Muscle of arm (tissue), 14 donors: ENCODE measurements at places on chromosomes 4 and X. TPM values are rescaled to one million over a fixed set of nuclear protein-coding genes. Genes with fewer than 3 reads are reported as not detected.

The SLC25A4 gene
- 136 TPM for polyA plus RNA-seq

The SMPX gene
- 94.9 TPM for polyA plus RNA-seq

The HTRA3 gene
- 58.9 TPM for polyA plus RNA-seq

The SMIM43 gene
- polyA plus RNA-seq = not detected

The MAGEC1 gene
- not detected for polyA plus RNA-seq

The UGT8 gene
- not detected for polyA plus RNA-seq

The PSAPL1 gene
- polyA plus RNA-seq = not detected

The TMEM184C gene
- polyA plus RNA-seq = 27.6 TPM

The CLNK gene
- 0.90 TPM for polyA plus RNA-seq

The NHSL2 gene
- polyA plus RNA-seq = not detected

The SLC2A9 gene
- not detected for polyA plus RNA-seq

The OPHN1 gene
- 16.1 TPM for polyA plus RNA-seq

The CENPU gene
- polyA plus RNA-seq = 33.3 TPM

The IL13RA2 gene
- polyA plus RNA-seq = 0.36 TPM

The ABCG2 gene
- 3.8 TPM for polyA plus RNA-seq

The GBA3 gene
- 0.46 TPM for polyA plus RNA-seq

The CLDN34 gene
- not detected for polyA plus RNA-seq

- DNase-seq = peak; percentile 9
These were observed 88.9 kb downstream of the RS1 start for GRCh38 chrX:18582910-18583493.

- DNase-seq = peak; percentile 47
These were observed 109.0 kb upstream of the DDIT4L start for GRCh38 chr4:100299046-100299840.

DNA sequence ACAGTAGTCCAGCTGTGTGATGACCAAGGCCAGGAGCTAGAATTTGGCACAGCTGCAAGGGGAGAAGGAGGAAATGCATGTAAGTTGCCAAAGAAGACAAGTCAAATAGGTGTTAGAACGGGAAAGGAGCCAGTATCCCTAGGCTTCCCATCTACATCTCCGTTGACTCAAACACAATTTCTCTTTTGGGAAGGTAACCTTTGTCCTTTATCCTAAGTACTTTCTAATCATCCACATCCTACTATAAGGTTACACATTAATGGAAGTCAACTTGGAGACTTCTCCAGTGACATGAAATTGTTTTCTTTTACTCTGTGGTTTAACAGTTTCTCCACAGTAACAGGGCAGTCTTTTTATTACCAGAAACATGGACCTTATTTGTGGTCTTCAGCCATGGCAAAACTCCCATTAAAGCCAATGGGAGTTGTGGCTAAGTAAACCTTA is 620.0 kb downstream of the ANKRD50 start:
- DNase-seq = peak; percentile 70

GRCh38 chr4:42150653-42151567 is 1.5 kb downstream of the BEND4 start:
- DNase-seq = no peak

- DNase-seq = peak; percentile 31
These were observed 17.1 kb upstream of the PAGE2B start for GRCh38 chrX:55057675-55058249.

- DNase-seq = no peak
These were observed 9.0 kb upstream of the IGFBP7 start for GRCh38 chr4:57119054-57119651.

GRCh38 chr4:33975995-33976394 is 2268.3 kb downstream of the ARAP2 start:
- no peak for DNase-seq

- no peak for DNase-seq
These were observed 26.1 kb downstream of the FAM47E start for GRCh38 chr4:76277667-76278066.

DNA sequence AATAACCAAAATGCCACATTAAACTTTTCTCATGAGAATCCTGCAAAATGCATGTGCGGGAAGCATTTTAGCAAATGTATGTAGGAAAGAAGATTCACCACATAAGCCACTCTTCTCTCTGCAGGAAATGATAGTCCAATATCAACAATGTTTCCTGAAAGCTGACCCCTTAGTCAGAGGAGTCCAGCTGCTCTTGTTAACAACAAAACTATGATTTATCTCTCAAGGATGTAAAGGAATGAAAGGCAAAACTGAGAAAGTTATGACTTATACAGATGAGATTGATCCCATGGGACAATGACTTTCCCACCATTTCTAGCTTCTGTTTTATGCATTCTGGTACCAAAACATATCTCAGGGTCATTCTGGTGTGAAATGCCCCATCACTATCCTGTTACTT is 125.0 kb upstream of the EDNRA start:
- no peak for DNase-seq

- peak; percentile 83 for DNase-seq
These were observed at the start of gene PGRMC1 for GRCh38 chrX:119235872-119236622. Gene PGRMC1 (plus strand): TSS chrX:119236285. CDS start chrX:119236364, 79 bp downstream.

GRCh38 chr4:134885436-134885835 is 683.8 kb upstream of the PABPC4L start:
- no peak for DNase-seq

- DNase-seq = no peak
These were observed 183.2 kb downstream of the RAP1GDS1 start for GRCh38 chr4:98444371-98444770.

- no peak for DNase-seq
These were observed 9.7 kb upstream of the KLHL13 start for GRCh38 chrX:118126286-118126685.

- DNase-seq = no peak
These were observed 31.7 kb downstream of the RNF175 start for GRCh38 chr4:153728151-153728550.

GRCh38 chrX:85375333-85375738 is 4.1 kb downstream of the POF1B start:
- DNase-seq = no peak

GRCh38 chr4:1510931-1511330 is 104.7 kb upstream of the NKX1-1 start:
- no peak for DNase-seq

- DNase-seq = no peak
These were observed 98.0 kb downstream of the CLCN4 start for GRCh38 chrX:10254739-10255138.

GRCh38 chrX:153638041-153638371 is 9.0 kb upstream of the DUSP9 start:
- DNase-seq = no peak

GRCh38 chr4:106588891-106589290 is 220.3 kb upstream of the GIMD1 start:
- no peak for DNase-seq

GRCh38 chr4:120672076-120672475 is 250.4 kb downstream of the PRDM5 start:
- DNase-seq = peak; percentile 75

GRCh38 chr4:13611283-13611842 is 16.2 kb downstream of the BOD1L1 start:
- no peak for DNase-seq

- DNase-seq = no peak
These were observed 50.0 kb upstream of the CLCN4 start for GRCh38 chrX:10106806-10107205.

DNA sequence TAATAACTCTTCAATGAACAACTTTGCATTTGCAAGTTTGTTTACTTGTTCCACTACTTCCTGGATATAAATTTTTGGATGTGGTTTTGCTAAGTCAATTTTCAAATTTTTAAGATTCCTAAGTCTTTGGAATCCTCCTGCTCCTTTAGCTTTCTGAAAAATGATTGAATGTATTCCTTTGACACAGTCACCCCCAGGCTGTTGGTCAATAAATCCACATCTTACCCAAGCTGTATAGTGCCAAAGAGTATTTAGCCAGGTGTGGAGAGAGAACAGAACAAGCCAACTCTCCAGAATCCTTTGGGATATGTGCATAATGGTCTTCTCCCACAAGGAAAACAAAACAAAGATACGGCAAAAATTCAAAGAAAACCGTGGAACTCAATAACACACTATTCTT is 56.9 kb upstream of the INTU start:
- DNase-seq = peak; percentile 19

GRCh38 chrX:132909643-132910042 is 48.8 kb downstream of the HS6ST2 start:
- no peak for DNase-seq

GRCh38 chr4:8540072-8540471 is 40.1 kb upstream of the GPR78 start:
- DNase-seq = no peak
